ENCODE measurements at places on chromosomes 7 and 10.
A peak's percentile ranks its signal among the peaks of the same experiment; 100 is the strongest.

GRCh38 chr7:103967401-103967800 lies 22.1 kb downstream of the RELN start:
- no peak for DNase-seq

GRCh38 chr10:124226271-124227054 lies 133.1 kb upstream of the CHST15 start:
- no peak for DNase-seq

DNA sequence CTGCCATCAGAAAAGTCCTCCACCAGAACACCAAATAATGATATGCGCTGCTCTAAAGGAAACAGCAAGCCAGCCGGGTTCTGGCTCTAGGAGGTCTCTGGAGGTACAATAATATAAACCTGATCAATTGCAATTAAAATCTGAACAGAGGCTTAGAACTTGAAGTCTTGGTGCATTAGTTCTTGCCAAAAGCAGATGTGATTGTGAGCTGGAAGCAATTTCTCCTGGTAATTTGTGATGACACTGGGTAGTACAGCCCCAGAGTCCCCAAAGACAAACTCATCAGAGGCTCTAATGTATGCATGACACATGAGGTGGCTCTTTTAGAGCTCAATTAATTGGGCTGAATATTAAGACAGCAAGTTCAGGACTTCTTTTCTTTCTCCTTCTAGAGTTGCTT lies 3.3 kb downstream of the ETV1 start:
- DNase-seq = peak; percentile 70

- DNase-seq = no peak
Observed at GRCh38 chr10:2974503-2975207, 92.7 kb upstream of the PFKP start.

DNA sequence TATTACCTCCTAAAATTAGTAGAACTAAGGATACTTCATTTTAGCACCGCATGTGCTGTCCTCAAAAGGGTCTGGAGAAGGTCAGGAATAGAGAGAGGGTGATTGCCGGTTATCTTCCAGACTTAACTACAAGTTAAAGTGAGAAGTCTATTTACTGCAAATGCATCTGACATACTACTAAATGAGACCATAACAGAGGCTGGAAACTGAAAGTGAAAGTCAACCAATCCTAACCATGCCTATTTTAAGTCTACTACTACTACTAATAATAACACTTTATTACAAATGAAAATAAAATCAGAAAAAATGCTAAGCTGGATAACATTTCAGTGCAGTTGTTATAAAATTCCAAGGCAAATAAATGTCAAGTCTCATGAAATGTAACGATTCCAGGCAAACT lies 244.7 kb downstream of the KIF20B start:
- no peak for DNase-seq

DNA sequence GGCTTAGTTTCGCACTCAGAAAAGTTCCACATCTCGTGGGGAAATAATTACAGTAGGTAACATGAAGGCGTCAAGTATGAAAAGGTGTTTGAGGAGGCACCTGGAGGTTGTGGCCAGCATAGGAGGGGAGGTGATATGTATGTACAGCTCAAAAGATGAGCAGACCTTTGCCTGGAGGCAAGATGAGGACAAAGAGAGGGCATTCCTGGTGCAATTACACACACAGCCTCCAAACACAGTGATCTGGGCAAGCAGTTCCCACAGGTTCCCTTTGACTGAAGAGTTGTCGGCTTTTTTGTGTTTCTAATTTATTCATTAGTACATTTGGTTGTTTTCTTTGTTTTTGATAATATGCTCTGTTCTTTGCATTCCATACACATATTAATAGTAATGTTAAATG lies 46.9 kb downstream of the CDK14 start:
- no peak for DNase-seq

DNA sequence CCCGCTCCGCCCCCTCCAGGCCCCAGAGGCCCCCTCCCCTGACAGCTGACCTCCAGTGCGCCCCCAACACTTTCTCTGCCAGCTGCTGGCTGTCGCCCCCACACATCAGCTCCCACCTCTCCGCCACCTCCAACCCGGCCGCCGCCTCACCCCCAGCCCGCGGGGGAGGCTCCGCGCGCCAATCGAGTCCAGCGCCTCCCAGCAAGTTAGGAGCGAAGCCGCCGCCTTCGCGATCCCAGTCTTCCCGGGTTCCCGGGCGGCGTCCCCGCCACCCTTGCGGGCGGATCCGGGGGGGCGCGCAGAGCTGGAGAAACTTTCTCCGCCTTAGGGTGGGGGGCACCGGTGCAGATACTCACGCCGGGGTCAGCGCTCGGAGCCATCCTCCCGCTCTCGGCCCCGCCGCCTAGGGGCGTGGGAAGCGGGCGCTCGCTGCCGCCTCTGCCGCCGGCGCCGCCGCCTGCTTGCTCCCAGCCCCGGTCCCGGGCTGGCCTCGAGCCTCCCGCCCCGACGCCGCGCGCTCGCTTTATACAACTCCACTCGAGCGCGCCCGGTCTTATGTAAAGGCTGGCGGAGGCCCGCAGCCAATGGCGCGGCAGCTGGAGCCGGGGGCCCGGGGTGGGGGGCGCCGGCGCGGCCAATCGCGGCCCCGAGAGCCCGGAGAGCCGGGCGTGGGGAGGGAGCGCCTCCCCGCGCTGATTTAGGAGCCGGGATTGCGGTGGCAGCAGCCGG lies at the start of gene CRTAC1:
Gene CRTAC1, minus strand, starts transcription at position 529 of the 729 bp plus-strand sequence. Its CDS starts 149 bp downstream, at position 380.
- peak; percentile 75 for DNase-seq

DNA sequence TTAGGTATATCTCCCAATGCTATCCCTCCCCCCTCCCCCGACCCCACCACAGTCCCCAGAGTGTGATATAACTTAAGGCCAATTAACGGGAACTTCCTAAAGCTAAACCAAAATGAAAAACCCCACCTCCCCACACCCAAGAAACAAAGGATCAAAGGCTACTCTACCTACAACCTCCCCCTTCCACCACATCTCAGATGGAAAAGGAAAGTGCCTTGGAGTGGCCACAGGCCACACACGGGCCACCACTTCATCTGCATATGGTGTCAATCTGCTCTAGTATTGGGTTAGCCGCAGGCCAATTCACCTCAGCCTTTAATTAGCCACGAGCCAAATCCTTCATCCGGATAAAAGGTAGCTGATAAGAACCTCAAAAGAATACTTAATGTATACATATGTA lies 19.6 kb downstream of the CSTF2T start:
- DNase-seq = no peak
